ENCODE measurements at places on chromosomes 12 and 14.

DNA sequence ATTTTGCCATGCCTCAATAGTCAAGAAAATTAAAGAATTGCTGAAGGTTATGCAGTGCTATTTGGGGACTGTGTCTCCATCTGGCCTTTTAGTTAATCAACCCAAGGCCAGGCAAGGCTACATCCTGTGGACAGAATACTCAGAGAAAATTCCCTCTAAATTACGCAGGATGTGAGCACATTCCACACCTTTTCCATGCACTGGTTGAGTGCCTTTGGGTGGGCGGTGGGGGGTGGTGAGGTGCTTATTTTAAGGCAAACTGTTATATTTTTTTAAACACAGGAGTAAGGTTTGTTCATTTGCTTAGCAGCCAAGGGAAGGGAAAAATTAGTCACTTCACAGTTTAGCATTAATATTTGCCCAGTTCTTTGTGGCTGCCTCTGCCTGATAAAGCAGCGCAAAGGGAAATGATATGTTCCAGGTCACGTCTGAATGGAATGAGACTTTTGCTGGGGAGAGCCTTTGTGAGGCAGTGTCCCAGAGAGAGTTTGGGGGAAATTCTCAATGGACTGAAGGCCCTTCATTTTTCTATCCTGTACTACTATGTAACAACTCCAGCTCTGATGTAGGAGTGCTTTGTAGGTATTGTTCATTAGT lies 17.2 kb upstream of the KCNA5 start:
- H3K27ac ChIP-seq = no peak overlapping the region
- H3K36me3 ChIP-seq = no peaks in the 10 kb centered on the region
- peaks cover 2% of the 10 kb centered on the region for H3K4me1 ChIP-seq
- no peak for DNase-seq
- no peak overlapping the region for H3K4me3 ChIP-seq

- DNase-seq = no peak
- peaks cover 20% of the 10 kb centered on the region for H3K36me3 ChIP-seq
- no peak overlapping the region for H3K27ac ChIP-seq
- no peak overlapping the region for H3K4me3 ChIP-seq
Observed at GRCh38 chr14:31110872-31111271, 84.7 kb upstream of the STRN3 start.

DNA sequence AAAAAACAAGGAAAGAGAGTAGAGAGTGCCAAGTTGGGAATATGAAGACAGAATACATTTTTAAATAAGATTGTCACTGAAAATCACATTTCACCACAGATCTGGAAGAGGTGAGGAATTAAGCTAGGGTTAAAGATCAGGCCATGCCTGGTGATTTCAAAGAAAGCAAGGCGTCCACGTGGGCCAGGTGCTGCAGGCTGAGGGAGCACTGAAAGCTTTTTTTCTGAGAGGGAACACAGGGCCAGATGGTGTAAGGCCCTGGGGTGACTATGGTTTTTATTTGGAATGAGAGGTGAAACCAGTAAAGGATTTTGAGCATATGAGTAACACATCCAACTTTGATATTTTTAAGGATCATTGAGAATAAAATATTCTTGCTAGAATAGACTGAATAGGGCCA lies 20.9 kb downstream of the SYT1 start:
- no peak overlapping the region for H3K4me3 ChIP-seq
- DNase-seq = no peak
- H3K4me1 ChIP-seq = peaks cover 5% of the 10 kb centered on the region
- no peak overlapping the region for H3K27ac ChIP-seq

DNA sequence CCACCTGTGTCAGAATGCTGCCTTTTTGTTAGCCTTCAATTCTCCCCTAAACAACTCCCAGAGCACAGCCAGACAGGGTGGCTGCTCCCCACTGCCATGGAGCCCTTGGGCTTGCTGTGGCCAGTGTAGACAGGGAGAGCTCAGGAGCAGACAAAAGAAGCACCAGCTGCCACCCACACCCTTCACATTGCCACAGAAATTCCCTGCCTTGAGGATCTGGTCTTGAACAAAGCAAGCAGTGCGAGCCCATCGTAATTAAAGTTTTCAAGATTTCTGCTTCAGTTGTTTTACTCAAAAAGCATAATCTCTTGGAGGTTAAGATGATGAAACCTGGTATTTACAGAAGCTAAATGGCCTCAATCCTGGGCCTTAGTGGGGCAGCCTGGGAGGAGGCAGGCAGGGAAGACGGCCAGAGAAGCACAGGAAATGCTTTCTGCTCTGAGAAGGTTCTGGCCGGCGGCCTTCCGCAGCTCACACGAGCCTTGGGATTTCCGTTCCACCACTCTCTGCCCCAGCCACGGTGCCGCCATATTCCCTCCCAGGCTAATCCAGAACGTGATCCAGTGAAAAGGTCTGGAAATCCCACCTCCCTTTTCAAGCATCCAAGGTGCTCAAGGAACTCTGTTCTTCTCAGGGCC lies 535.2 kb downstream of the BCL11B start:
- H3K36me3 ChIP-seq = no peaks in the 10 kb centered on the region
- DNase-seq = no peak
- H3K4me3 ChIP-seq = no peak overlapping the region
- H3K4me1 ChIP-seq = no peaks in the 10 kb centered on the region
- H3K27ac ChIP-seq = no peak overlapping the region

- peaks cover 29% of the 10 kb centered on the region for H3K4me1 ChIP-seq
- peaks cover 39% of the 10 kb centered on the region for H3K36me3 ChIP-seq
- no peak overlapping the region for H3K27ac ChIP-seq
- no peak for DNase-seq
- no peaks in the 10 kb centered on the region for H3K27me3 ChIP-seq
Observed at GRCh38 chr12:3747976-3748619, 4.8 kb downstream of the CRACR2A start.
